ENCODE measurements at places on chromosomes 6 and 20. TPM values are rescaled to one million over a fixed set of nuclear protein-coding genes. Genes with fewer than 3 reads are reported as not detected.

BTNL2 gene
- not detected for total RNA-seq

CGA gene
- total RNA-seq: not detected

TUBB2B gene
- 2.4 TPM for total RNA-seq

SSR1 gene
- total RNA-seq: 79.0 TPM

VNN1 gene
- 2.5 TPM for total RNA-seq

BHLHE23 gene
- not detected for total RNA-seq

PLEKHG1 gene
- 21.6 TPM for total RNA-seq

SUMO4 gene
- 10.6 TPM for total RNA-seq

NRSN1 gene
- total RNA-seq: not detected

PKHD1 gene
- 0.12 TPM for total RNA-seq

SLC26A8 gene
- 0.25 TPM for total RNA-seq

GTF3C6 gene
- 48.8 TPM for total RNA-seq

PACRG gene
- not detected for total RNA-seq

KCNB1 gene
- 27.5 TPM for total RNA-seq
